ENCODE measurements at places on chromosomes 7 and 10.

DNA sequence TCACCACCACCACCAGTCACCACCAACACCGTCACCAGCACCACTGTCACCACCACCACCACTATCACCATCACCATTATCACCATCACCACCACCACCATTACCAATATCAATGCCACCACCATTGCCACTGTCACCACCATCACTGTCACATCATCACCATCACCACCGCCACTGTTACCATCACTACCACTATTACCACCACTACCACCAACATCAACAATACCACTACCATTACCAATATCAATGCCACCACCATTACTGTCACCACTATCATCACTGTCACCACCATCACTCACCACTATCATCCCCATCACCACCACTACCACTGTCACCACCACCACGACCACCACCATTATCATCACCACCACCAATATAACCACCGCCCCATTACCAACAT, 14.0 kb upstream of the DENND2A start:
- no peak for DNase-seq

DNA sequence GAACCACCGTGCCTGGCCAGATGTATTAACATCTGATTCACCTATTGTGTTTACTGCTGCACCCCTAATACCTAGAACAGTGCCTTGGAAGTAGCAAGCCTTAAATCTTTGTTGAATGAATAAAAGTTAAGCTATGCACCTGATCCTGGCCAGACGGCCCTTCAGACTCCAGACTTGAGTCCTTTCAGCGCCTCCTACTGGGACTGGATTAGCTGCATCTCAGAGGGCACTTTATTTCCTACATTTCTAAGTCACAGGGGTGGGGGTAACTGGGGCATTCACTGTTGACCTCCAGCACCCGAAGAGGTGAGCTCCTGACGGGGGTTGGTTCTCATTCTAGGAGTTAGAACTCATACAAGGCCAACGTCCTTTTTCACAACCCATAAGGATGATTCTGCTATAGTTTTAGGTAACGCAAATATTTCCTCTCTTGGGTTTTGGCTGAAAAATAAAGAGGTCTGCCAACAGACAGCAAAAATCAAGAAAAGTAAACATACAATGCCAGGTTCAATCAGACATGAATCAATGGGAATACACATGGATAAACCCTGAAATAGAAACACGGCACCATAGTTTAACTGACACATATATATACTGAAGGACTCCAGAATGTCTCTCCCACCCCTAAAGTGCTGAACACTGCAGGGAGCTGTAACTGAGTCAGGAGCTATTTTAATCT, 48.0 kb upstream of the DLG5 start:
- no peak for DNase-seq

GRCh38 chr10:95558593-95559320, 2.4 kb downstream of the SORBS1 start:
- DNase-seq: no peak

DNA sequence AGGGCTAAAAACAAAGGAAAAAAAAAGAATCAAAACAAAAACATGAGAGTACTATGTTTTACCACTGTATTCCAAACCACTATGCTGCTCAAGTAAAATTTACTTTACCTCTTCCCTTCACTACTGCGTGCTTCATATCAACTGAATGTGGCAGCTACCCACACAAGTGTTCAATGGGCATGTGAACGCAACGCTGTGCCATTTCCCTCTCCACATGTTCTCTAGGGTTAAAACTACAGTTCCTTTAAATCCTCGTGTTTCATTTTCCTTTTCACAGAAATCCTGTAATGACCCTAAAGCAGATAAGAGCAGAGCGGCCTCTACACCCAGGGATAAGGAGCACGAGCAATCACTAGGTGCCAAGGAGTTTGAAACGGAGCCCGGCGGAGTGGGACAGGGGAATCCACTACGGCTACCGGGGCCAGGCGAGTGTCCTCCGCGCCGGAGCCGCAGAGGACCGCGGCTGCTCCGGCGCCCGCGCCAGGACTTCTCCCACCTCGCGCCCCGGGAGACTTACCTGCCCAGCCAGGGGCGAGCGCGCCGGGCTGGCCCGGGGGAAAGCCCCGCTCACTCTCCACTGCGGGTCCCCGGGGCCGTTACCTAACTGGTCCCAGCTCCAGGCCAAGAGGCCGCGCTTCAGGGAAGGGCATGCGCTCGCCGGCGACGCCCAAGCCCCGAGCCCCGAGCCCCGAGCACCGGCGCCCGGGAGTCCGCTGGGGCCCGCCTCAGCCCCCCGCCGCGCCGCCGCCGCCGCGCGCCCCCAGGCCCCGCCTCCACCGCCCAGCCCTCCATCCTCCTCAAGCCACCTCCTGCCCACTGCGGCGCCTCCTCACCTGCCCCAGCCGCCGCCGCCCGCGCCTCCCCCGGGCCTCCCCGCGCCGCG, 711 bp downstream of the NAMPT start:
- DNase-seq: peak; percentile 47

DNA sequence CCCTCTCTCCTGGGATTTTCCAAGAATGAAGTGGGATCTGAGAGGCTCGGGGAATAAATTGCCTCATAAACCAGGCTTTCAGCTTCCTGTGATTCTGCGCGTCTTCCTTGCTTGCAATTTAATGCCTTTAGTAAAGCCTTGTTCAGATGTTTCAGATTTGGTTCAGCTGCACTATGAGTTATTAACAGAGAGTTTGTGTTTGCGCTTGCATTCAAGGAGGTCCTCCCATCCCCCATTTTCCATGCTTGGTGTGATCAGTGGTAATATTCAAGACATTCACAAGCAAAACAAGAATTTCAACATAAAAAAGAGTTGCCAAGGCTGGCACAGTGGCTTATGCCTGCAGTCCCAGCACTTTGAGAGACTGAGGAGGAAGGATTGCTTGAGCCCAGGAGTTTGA, 1068.9 kb downstream of the TYW1 start:
- no peak for DNase-seq

DNA sequence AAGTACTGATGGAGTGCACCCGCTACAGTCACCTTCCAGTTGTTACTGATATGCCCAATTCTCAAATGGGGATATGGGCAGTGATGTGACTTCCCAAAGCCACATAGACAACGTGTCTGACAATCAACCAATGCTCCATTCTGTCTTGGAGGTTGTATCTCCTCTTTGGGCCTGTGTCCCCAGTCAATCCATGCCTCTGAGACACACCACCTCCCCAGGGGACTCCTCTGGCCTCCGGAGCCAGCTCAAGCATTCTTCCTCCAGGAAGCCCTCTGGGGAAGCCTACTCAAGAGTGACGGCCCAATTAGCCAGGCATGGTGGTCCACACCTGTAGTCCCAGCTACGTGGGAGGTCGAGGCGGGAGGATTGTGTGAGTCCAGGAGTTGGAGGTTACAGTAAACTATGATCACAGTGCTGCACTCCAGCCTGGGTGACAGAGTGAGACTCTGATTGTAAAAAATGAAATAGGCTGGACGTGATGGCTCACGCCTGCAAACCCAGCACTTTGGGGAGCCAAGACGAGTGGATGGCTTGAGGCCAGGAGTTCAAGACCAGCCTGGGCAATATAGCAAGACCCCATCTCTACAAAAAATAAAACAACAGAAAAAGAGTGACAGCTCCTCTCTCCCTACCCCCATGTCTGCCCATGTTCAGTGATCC, 99.5 kb upstream of the TNRC18 start:
- DNase-seq: no peak

- DNase-seq: no peak
These were observed 26.7 kb downstream of the ELAPOR2 start for GRCh38 chr7:87032604-87033339.

GRCh38 chr7:137850972-137851945, 4.5 kb upstream of the DGKI start:
- DNase-seq: no peak

DNA sequence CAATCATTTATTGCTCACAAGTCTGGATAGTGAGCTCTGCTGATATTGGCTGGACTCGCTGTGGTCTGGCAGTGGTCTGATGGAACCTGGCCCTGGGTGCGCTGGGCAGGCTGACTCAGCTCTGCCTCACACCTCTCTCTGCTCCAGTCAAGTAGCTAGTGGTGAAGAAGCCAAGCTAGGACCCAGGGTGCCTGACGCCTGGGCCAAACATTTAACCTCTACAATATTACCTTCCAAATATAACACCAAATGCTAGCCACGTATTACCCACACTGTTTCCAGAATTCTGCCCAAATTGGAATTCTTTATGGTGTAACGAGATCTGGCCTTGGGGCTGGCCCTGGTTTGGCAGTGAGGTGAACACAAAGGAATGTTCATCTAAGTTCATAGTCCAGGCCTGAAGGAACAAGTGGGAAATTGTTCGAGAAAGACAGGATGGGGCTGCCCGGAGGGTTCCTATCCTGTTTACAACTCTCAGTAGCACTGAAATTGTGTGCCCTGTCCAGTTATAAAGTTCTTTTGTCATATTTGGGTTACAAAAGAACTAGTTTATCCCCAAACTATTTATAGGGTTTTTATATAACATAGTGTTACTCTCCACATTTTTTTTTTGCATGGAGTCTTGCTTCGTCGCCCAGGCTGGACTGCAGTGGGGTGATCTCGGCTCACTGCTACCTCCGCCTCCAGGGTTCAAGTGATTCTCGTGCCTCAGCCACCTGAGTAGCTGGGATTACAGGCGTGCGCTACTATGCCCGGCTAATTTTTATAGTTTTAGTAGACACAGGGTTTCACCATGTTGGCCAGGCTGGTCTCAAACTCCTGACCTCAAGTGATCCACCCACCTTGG, 16.3 kb downstream of the OR2AE1 start:
- no peak for DNase-seq

DNA sequence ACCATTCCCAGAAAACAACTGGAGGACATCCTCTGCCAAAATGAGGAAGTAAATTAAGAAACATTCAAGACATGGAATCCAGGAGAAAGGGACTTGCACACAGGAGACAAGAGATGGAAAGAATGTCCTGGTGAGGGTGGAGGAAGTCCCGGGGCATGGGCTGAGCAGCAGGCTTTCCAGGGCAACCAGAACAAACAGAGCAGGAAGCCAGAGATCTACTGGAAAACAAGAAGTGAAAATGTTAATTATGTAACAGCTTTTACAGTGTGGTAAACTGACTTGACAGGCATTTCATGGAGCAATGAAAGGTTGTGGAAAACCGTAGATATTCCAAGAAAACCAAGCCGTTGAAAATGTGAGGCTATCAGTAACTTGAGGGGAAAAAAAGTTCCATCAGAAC, 55.2 kb upstream of the ZNF746 start:
- DNase-seq: no peak

- DNase-seq: no peak
These were observed 107.8 kb downstream of the RAB18 start for GRCh38 chr10:27611744-27612550.

DNA sequence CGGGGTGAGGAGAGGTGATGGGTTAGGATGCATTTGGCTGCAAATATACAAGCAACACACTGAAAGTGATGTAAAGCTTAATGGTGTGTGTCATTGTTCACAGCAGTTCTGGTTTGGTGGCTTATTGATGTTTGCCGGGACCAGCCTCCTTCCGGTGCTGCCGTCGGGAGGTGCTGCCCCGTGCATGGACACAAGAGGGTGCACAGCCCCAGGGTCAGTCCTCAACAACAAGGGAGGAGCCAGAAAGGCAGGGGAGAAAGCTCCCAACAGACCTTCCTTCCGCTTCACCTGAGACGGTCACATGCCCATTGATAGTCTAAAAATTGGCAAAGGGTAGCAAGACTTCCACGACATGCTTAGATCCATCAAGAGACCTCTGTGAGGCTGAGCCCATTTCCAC, 9.5 kb downstream of the RNF32 start:
- DNase-seq: no peak

DNA sequence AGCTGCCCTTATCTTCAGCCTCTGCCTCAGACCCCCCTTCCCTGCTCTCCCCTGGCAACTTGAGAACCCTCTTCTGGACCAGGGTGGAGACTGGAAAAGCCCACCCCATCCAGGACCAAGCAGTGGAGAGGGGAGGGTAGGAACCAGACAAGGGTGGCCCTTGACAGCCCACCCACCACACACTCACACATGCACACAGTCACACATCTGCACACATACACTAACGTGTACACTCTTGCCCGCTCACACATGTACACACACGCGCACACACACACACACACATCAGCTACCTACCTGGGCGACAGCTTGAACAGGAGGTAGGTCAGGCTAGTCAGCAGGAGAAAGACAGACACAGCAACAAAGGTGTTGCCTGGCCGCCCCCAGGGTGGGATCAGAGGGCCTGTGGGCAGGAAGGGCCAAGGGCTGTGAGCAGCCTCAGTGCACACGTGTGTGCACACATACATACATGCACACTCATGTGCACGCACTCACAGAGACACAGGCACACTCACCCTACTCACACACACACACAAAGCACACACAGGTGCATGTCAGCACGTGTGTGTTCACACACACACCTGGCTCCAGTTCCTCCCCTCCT, 34.9 kb upstream of the TUBB8 start:
- DNase-seq: no peak

DNA sequence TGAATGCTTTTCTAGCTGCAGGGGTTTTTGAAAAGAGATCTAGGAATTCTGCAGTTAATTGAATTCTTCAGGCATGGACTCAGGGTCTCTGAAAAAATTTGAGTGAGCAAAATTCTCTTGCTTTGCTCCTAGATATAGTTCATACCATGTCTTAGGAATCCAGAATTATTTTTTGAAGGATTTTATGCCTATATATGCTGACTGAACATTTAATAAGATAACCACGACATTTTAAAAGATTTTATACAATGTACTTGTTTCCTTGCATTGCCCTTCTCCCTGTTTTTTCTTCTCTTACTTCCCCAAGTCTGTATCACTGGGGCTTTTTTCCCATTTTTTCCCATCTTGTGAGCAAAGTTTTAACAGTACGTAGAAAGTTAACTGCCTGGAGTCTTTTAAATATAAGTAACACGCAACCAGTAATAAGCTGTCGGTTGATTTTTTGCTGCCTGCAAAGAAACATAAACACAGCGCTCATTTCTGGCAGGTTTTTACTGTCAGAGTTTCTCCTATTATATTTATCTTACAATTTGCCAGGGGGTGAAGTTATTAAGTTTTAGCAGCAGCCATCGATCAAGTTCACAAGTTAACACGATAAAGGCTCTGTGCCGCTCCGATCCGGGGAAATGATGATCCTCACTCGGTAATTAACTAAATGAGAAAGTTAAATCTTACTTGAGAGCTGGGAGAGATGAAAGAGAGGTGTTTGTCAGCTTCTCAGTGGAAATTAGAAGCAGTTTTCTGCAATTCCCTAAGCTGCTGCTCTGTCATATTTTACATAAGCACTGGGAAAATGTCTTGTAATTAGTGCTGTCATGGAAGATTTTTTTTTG, 81.0 kb downstream of the POLL start:
- no peak for DNase-seq

All from putamen (tissue), 1 donor.